ENCODE measurements at places on chromosomes 1 and 21.

GRCh38 chr1:201016211-201016651, 7.3 kb downstream of the KIF21B start:
- DNase-seq = no peak

DNA sequence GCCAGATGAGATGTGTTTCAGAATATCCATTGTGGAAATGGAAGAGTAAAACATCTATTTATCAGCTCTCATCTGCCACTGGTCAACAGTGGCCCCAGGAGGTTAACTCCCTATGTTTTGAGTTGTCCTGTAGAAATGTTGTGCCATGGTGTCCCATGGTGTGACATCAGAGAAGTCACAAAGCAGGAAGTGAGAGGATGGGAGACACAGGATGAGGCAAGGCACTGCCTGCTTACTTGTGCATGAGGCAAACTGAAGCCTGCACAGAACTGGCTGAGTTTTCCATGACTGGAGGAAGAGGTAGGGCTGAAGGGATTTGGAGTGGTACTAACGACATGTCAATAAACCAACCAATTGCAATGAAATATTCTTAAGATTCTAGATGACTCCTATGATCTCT, 131.5 kb upstream of the ZNF644 start:
- DNase-seq = no peak

DNA sequence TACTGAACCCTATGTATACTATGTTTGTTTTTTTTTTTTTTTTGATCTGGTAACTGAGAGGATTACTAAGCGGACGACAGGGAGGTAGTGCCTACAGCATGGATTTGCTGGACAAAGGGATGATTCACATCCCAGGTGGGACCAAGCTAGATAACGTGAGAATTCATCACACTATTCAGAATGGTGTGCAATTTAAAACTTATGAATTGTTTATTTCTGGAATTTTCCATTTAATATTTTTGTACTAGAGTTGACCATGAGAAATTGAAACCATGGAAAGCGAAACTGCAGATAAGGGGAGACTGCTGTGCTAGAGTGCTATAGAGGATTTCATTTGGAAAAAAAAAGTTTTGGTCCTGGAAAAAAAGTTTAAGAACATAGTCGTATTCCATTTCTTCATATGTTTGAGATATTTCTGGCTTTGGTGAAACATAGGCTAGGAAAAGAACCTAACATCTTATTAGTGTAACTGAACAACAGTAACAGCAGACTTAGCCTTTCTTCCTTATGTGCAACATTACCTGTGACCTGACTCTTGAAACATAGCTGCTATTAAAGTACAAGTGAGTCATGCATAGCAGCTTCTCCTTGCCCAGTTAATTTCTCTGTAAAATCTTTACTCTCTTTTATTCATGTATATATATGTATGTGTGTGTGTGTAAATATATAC, 202.5 kb downstream of the FGGY start:
- no peak for DNase-seq

GRCh38 chr1:7006996-7007871, 222.0 kb downstream of the CAMTA1 start:
- DNase-seq = no peak

Measured in NCI-H460 (cell line).